Dorsolateral prefrontal cortex (tissue), 122 donors: ENCODE measurements at places on chromosomes 2 and 18. TPM values are rescaled to one million over a fixed set of nuclear protein-coding genes. Genes with fewer than 3 reads are reported as not detected.

The ERICH2 gene
- total RNA-seq: 1.8 TPM

The LTBP1 gene
- 15.7 TPM for total RNA-seq

The PRLH gene
- total RNA-seq: not detected

The SP140 gene
- 6.0 TPM for total RNA-seq

The RNU2-63P gene
- total RNA-seq: not detected

The PSTPIP2 gene
- total RNA-seq: 2.0 TPM

The ALK gene
- 6.5 TPM for total RNA-seq

The KCNF1 gene
- 42.9 TPM for total RNA-seq

The KATNAL2 gene
- total RNA-seq: 20.5 TPM

The MARCHF4 gene
- 8.1 TPM for total RNA-seq

The ARL4C gene
- 48.1 TPM for total RNA-seq

The FSHR gene
- total RNA-seq: 1.5 TPM

The INPP1 gene
- 44.1 TPM for total RNA-seq

- no peak for DNase-seq
Observed at GRCh38 chr2:230868947-230869913, 4.5 kb downstream of the ITM2C start.

GRCh38 chr18:78679613-78680260 lies 299.9 kb upstream of the SALL3 start:
- DNase-seq: no peak

DNA sequence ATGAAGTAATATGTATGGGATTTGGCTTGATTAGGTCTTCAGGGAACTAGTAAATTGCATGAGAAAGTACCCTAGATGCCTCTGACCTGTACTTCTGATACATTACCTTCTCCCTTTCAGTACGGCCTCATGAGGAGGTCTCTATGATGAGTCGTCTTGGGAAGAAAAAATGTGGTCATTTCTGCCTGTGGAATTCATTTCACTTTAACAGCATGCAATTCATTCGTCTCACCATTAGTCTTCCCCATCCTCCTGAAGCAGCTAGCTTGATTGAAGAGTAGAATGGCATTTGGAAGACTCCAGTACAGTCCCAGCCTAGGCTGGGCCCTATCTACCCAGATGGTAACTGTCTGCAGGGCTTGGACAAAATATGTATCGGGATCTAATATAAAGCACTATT lies 52.2 kb downstream of the TMX3 start:
- DNase-seq: no peak

DNA sequence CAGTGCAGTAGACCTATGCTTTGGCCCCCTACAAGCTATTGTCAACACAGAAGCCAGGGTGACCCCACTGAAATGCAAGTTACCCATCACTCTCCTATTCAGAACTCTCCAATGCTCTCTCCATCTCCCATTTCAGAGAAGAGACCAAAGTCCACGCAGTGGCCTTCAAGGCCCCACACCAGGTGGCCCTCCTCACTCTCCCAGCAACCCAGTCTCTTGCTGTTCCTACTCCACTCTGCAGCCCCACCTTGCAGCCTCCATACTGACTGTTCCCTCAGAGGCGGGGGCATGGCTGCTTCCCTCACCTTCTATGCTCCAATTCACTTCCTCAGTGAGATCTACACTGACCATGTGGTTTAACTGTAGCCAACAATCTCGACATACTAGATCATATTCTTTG lies 313.3 kb downstream of the CELF4 start:
- DNase-seq: no peak

DNA sequence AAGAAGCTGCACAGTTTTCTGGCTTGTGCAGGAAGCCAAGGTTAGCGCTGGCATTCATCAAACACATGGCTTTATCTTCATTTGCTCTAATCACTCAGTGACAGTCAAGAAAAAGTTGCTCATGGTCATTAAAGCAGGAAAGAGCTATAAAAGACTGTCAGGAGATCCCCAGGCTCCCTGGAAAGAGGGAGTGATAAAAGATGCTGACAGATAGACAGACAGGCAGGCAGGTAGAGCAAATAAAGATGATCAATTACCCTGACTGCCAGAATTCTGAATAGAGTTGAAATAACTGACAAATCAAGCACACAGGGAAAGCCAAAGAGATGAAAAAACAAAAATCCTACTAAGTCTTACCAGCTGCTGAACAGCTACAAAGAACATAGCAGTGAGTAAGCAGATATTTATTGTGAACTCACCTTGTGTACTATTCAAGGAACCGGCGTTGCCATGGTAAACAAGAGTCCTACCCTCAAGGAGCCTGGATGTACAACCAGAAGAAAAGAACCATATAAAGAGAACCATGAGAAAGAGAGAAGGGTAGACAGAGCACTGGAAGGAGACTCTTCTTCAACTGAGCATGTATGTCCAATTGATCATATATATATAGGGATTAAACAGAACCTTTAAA lies 68.0 kb downstream of the RNF152 start:
- DNase-seq: no peak

GRCh38 chr2:11480406-11480805 lies 14.4 kb upstream of the E2F6 start:
- DNase-seq: no peak

DNA sequence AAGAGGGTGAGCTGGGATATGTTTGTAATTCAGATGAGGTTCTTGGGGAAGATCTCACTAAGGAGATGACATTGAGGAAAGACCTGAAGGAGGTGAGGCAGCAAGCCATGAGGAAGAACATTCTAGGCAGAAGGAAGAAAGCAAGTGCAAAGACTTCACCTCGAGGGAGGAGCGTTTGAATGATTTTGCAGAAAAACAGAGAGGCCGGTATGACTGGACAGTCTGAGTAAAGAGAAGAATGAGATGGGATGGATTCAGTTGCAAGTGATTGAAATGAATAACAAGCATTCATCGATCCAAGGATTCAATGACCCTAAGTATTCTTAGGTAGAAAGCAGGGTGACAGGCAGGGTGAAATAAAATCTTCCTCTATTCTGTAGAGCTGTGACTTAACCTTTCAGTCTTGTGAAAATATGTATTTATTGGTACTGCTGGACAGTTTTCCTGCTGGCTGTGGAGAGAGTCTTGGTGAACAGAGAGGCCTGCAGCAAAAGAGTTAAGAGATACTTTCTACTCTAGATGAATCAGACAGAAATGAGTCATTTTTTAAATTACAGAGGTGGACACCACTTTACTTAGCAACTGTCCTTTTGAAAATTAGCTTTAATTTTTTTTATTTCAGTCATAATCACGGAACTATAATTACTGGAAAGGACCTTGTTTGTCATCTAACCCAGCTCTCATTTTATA lies 278.4 kb downstream of the LRRTM1 start:
- no peak for DNase-seq

DNA sequence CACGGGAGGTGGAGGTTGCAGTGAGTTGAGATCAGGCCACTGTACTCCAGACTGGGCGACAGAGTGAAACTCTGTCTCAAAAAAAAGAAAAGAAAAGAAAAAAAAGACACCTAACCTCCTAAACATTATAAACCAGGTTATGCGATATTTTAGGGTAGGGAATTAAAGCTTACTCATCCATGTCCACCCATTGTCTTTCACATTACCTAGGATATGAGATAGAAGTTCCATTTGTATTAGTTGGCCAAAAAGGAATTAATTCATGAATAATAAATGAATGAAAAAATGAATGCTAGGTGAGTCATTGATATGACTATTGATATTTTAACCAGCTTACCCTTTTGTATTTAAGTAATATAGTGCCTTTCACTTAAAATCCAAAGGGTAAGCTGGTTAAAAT lies 132.9 kb downstream of the FAM161A start:
- no peak for DNase-seq

DNA sequence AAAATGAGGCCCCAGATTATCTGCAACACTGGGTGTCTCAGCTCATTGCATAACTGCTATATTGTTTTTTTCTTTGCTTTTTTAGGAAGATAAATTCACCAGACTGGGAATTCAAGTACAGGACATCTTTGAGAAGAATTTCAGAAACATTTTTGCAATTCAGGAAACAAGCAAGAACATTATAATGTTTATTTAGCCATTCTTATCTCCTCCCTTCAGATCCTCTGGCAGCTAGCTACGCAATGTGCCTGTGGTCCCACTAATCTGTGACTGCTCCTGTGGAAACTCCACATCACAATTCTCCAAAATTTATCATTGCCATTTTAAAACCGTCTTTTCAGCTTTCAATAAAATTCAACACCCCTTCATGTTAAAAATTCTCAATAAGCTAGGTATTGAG lies 126.8 kb downstream of the SP100 start:
- no peak for DNase-seq

GRCh38 chr2:176098366-176099158 lies 1.0 kb upstream of the HOXD12 start:
- DNase-seq: no peak

DNA sequence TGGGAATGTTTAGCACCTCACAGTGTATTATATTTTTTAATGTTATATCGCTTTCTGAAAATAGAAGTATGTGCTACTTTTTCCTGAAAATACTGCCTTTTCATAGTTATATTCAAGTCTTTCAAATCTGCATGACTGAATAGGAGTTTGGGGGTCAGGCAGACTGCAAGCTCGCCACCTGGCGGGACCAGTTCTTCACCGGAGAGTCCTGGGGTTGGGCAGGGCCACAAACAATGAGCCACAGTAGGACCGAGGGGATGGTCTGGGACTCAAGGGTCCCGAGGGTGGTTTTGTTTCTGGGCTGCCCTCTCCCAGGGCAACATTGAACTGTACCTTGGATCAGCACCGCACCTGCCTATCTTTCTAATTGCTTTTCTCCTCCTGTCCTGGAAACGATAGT lies 70.6 kb downstream of the VWA3B start:
- no peak for DNase-seq

GRCh38 chr2:240303896-240304745 lies 131.3 kb upstream of the GPC1 start:
- DNase-seq: no peak

- no peak for DNase-seq
Observed at GRCh38 chr18:65415098-65415497, 335.7 kb upstream of the CDH7 start.

GRCh38 chr18:39172695-39173421 lies 1607.3 kb upstream of the CELF4 start:
- DNase-seq: no peak

DNA sequence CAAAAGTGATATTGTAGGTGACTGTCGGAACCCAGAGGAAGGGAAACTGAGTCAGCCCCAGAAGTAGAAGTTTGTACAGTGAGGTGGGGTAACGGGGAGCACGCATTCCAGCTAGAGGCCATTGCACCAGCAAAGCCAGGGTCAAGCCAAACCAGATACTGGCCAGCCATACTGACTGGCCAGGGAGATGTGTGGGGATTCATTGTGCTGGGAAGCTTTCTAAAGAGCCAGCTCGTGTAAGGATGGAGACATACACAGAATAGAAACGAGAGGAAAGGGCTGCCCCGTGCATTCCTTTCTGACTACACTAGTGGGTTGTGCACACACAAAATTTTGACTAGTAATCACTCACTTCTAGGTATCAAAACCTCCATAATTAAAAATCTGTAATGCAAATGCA lies 175.3 kb upstream of the PID1 start:
- no peak for DNase-seq

DNA sequence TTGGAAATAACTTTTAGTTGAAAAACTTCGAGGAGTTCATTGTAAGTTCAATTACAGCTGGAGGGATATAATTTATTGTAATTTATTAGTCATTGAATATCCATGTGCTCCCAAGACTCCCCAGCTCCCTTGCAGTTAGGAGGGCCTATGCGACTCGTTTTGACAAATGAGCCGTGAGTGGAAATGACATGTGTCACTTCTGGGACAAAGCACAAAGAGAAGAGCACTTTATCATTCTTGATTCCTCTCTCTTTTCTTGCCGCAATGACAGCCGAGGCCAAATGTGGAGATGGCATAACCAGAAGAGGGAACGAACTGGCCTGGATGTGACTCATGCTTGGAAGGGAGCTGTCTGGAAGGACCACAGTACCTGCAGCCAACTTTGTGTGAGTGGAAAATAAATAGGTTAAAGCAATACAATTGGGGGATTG lies 44.2 kb upstream of the ITSN2 start:
- DNase-seq: no peak
